ENCODE measurements at places on chromosomes 5 and 9.

- peak; percentile 55 for DNase-seq
Observed at GRCh38 chr9:36898431-36899020, 135.5 kb downstream of the PAX5 start.

DNA sequence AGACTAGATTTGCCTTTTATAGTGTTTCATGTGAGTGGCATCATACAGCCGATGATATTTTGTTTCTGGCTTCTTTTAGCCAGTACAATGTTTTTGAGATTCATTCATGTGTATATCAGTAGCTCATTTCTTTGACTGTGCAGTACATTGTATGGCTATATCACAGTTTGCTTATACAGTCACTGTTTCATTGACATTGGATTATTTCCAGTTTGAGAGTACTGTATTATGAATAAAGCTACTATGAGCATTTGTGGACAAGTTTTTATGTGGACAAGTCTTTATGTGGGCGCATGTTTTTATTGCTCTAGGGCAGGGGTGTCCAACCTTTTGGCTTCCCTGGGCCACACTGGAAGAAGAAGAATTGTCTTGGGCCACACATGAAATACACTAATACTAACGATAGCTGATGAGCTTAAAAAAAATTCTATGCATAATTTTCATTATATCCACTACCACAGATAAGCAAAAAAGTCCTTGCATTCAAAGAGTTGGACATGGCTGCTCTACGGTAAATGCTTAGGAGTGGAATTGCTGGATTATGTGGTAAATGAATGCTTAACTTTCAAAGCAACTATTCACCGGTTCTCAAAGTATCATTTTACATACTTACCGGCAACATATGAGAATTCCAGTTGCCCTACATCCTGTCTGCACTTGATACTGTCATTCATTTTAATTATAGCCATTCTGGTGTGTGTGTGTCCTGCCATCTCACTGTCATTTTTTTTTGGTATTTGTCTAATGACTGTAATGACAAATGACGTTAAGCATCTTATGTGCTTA lies 177.8 kb downstream of the RGS3 start:
- no peak for DNase-seq

GRCh38 chr5:168152660-168153059 lies 138.8 kb upstream of the WWC1 start:
- DNase-seq = no peak

GRCh38 chr5:141522301-141522700 lies 33.4 kb downstream of the PCDHGC5 start:
- DNase-seq = no peak

DNA sequence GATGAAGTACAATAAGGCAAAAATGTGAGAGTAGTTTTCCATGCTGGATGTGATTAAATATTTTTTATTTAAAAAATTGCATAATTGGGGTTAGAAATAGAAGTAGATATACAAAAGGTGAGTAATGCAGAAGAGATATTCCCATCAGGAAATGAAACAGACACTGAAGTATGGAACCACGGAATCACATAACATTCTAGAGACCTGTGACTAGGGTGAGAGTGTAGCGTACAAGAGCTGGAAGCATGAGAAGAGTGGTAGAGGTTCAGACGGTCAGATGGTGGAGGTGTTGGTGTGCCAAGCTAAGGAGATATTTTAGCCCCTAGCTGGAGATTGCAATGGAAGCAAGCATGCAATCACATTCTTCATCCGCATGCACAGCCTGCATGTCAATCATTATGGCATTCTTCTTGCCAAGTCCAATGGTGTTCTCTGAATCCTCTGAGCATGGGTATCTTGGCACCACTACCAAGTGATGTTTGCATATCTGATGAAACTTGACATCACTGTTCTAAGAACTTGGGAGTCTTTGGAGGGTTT lies 587.8 kb downstream of the PSAT1 start:
- no peak for DNase-seq

- DNase-seq = no peak
Observed at GRCh38 chr5:121500310-121500709, 351.4 kb upstream of the FTMT start.

DNA sequence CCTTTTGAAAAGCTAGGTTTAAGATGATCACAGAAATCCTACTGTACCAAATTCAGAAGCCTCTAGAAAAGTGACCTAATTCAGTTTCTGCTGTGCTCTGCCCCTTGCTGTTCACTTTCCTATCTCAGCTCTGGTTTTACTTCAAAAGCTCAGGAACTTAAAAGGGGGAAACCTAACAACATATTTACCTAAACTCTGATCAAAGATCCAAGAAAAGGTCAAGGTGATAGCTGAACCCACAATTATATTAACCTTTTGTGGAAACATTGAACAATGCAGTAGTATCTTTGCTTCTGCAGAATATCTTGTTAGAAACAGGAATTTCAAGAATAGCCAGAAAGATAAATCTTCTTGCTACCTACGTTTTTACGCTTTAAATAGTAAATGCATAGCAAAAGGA lies 568.5 kb downstream of the PDE4D start:
- DNase-seq = no peak

- DNase-seq = no peak
Observed at GRCh38 chr5:1127959-1128785, 16.3 kb upstream of the SLC12A7 start.

- no peak for DNase-seq
Observed at GRCh38 chr9:111759762-111760639, 34.7 kb downstream of the SHOC1 start.

DNA sequence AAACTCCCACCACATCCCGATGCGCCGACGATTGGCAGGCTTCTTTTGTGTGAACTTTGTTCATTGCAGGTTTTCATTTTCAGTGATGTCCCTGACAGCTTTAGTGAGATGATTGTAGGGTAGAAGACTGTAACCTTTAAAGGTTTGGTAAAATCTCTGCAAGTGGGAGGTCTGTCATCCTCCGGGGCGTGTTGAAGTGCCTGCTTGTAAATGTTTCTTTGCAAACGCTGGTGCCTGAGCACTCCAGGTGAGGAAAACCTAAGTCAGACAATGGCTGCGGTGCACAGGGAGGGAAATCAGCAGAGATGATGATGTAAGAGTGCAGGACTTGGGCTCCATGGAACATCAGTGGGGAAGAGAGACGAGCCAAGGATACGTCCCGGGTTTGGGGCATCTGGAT lies 228.1 kb downstream of the DRD1 start:
- DNase-seq = no peak

- DNase-seq = no peak
Observed at GRCh38 chr5:89851911-89852310, 557.6 kb downstream of the CETN3 start.

DNA sequence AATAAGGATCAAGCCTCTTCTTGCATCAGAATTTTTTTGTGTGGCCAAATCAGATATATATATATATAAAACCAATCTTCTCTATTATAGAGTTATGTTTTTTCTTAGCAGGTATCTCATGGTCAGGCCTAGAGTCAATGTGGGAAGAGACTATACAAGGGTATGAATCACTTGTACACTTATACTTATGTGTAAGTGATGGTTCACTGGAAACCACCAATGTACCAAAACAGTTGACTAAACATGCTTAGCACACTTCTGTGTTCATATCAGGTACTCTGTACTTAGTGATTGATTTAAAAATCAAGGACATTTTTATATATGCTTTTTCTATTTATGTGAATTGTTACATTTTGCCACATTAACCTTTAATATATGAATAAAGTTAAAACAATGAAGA lies 92.6 kb downstream of the CWC27 start:
- DNase-seq = no peak

DNA sequence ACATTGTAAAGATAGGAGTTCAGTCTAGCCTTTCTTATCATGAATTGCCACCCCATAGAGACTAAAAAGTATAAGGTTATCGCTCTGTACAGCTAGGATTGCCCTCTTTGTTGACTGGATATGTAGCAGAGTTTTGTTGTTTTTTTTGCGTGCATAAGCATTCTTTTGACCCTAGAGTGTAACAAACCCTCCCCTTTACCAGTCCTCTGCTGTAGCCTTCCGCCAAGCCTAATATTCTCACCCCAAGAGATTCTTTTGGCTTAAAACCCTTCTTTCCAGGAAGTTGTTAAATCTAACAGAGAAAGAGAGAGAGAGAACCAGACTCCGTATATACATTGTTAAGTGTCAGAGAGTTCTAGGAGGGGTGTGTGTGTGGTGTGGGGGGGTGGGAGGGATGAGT lies 113.9 kb downstream of the FGF1 start:
- no peak for DNase-seq

DNA sequence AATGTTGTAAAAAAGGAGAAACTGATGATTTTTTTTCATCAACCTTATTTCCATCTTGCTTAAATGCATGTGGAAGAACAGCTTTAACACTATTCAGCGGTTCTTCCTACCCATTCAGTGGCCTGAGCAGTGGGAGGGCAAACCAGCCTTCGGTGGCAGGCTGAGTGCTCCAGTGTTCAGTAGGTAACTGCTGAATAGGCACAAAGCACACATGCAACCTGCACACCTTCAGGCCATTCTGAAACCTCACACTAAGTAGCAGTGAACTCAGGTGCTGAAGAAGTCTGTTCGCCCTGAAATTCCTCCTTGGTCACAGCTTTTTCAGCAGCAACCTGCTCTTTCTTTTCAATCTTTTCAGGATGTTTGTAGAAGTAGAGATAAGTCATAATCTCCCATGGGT lies 26.1 kb downstream of the FBXO4 start:
- DNase-seq = no peak

GRCh38 chr5:80573062-80573461 lies 3.0 kb upstream of the ANKRD34B start:
- DNase-seq = no peak

DNA sequence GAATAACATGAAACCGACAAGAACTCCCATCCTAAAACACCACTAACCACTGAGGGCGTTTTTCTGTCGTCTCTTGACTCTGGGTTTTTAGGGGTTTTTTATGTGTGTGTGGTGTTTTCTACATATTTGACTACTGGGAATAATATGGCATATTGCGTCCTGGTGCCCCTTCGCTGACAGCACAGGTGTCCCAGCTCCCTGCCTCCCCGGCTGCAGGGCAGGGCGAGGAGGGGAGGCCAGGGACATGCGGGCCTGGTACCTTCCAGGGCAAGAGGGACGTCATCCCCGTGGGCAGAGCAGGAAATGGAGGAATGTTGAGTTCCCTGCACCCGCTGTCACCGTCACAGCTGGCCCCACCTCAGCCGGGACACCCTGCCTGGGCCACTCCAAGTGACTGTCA lies 34.8 kb downstream of the VAV2 start:
- no peak for DNase-seq

DNA sequence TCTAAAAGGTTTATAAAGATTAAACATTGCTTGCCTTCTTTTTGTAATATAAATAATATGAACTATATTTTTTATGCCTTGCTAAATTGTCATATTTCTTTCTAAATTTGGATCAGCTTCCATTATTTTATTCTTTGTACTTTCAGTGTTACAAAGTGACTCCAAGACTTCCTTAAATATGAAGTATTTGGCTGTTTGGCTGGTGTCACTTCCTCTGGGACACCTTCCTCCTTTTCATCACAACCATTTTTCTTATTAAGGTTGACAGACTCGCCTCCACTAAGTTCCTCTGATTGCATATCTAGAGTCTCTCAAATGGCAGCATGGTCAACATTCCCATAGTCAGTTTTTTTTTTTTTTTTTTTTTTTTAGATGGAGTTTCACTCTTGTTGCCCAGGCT lies 73.8 kb upstream of the SLC1A1 start:
- DNase-seq = no peak

- no peak for DNase-seq
Observed at GRCh38 chr5:168892618-168893186, 313.5 kb upstream of the PANK3 start.

DNA sequence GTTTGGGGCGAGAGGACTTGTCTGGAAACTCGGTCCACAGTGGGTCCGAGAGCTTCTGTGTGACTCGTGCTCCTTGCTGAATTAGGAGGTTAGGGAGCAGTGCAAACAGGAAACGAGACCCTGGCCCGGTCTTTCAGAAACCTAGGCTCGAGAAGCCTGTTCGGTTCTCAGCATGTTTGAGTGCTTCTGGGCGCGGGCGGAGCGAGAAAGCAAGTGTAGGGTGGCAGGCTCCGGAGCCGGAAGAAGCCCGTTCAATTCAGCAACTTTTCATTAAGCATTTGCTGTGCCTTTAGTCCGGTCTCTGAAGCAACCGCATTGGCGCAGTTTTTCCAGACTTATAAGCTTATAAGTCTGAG lies 547 bp downstream of the CLTA start:
- DNase-seq = no peak

- DNase-seq = no peak
Observed at GRCh38 chr9:18045326-18045725, 428.6 kb upstream of the ADAMTSL1 start.

DNA sequence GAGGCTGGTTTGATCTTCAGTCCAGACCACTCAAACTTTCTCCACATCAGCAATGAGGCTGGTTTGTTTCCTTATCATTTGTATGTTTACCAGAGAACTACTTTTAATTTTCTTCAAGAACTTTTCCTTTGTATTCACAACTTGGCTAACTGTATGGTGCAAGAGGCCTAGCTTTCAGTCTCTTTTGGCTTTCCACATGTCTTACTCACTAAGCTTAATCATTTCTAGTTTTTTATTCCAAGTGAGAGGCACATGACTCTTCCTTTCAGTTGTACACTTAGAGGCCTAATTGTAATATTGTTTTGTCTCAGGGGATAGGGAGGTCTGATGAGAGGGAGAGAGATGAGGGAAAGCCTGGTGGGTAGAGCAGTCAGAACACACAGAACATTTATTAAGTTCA lies 554.0 kb upstream of the ARRDC3 start:
- no peak for DNase-seq

- no peak for DNase-seq
Observed at GRCh38 chr5:5418764-5419163, 3.7 kb upstream of the ICE1 start.

DNA sequence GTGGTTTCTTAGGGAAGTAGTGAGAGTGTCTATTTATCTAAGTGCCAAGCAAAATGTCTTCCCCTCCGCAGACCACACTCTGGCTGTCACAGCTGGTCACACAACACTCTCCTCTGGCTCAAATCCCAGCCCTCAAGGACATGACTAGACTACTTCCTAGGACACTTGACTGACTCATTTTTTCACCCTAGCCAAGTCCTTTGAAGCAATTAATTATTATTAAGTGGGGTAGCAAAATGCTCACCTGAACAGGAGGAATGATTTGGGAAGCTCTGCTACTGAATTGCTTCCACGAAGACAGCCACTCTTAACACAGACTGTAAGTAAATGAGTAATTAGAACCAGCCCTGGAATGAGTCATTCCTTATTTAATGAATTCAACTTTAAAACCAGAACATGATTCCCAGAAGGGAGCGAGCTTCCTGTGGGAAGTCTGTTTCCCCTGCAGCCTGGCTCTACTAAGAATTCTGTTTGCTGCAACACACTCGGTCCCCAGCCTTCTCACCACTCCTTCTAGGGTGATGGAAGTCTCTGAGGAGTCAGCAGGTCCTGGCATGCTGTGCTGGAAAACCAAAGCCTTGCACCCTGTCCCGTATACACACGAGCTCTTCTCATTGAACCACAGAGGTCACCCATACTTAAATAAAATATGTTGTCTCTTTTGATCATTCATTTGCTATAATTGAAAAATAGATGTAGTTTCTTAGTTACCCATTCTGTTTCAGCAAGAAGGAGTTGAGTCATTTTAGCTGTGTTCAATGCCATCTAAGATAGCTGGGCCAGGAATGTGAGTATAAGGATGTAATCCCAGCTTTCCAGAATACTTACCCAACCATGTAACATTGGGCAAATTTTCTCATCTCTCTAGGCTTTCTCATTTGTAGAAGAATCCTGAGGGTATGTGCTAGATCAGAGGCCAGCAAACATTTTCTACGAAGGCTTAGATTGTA lies 218.6 kb upstream of the RASEF start:
- no peak for DNase-seq
